ENCODE measurements at places on chromosomes 1 and 21. TPM values are rescaled to one million over a fixed set of nuclear protein-coding genes. Genes with fewer than 3 reads are reported as not detected.

The KLF17 gene
- total RNA-seq, result not detected

The GBP2 gene
- total RNA-seq, result 219 TPM

The ORC1 gene
- 0.33 TPM for total RNA-seq

The OR11L1 gene
- total RNA-seq, result not detected

The ATP6V1G3 gene
- not detected for total RNA-seq

The CFAP74 gene
- 0.29 TPM for total RNA-seq

The PRAMEF26 gene
- not detected for total RNA-seq

The MEX3A gene
- 1.3 TPM for total RNA-seq

- DNase-seq, result no peak
These were observed 99.2 kb upstream of the MROH9 start for GRCh38 chr1:170836141-170836540.

DNA sequence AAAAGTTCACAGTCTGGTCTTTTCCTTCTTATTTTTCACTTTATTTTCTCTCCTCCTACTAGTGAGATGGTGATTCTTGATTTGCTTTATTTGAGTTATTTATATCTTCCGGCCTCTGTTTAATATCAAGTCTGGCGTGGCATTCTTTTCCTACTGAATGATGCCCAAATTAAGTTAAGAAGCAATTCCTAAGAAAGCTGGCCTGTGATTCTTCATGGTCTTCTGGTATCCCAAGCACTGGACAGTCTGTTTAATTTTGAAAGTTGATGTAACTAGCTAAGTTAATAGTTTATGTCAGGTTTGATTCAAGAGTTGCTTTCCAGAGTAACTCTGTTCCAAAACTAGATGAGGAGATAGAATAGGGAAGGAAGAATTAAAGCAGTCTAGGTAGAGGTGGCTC is 9.2 kb upstream of the ENAH start:
- no peak for DNase-seq

DNA sequence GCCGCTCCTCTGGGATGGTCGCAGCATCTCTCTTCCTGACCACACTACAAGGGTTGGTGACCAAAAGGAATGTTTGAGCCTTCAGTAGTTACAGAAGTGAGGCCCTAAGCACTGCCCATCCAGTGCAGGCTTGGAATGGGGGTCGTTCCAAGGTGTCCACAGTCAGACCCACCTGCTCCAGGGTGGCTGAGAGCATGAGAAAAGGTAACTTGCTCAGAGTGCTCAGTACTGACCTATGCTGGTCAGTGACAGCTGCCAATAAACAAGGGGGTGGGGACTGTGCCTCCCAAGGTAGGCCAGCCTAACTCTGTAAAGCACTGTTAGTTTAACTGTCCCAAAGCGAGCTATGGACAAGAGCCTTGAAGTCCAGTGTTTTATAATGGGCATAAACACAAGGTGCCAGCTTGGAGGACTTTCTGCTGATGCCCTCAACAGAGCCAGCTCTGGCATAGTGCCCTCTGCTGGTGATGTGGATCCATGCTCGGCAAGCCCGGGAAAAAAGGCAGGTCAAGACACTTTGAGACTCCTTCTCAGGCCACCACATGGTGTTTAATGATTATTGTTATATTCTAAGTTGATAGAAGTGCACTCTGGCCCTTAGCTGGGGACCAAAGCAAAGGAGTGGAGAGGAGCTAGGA is 78.1 kb upstream of the DNAH14 start:
- peak; percentile 61 for DNase-seq

DNA sequence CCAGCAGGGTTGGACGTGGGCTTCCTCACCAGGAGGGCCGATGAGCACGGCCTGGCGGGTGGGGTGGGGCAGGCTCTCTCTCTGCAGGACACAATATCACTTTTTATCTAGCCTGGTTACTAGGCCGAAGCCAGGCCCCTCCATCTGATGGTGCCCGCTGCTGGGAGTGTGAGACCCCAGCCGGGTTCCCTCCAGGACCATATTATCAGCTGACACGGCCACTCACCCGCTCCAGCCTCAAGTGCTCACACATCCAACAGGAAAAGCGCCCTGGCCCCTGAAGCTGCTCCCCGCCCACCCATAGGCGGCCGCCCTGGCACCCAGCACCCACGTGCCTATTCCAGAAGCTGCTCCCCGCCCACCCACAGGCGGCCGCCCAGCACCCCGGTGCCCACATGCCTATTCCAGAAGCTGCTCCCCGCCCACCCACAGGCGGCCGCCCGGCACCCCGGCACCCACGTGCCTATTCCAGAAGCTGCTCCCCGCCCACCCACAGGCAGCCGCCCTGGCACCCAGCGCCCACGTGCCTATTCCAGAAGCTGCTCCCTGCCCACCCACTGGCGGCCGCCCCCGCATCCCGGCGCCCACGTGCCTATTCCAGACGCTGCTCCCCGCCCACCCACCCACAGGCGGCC is 5.0 kb downstream of the SLC19A1 start:
- DNase-seq, result no peak

- DNase-seq, result no peak
These were observed 14.0 kb upstream of the LIN9 start for GRCh38 chr1:226322986-226323385.

GRCh38 chr1:9086796-9087195 is 17.4 kb upstream of the SLC2A5 start:
- DNase-seq, result no peak

DNA sequence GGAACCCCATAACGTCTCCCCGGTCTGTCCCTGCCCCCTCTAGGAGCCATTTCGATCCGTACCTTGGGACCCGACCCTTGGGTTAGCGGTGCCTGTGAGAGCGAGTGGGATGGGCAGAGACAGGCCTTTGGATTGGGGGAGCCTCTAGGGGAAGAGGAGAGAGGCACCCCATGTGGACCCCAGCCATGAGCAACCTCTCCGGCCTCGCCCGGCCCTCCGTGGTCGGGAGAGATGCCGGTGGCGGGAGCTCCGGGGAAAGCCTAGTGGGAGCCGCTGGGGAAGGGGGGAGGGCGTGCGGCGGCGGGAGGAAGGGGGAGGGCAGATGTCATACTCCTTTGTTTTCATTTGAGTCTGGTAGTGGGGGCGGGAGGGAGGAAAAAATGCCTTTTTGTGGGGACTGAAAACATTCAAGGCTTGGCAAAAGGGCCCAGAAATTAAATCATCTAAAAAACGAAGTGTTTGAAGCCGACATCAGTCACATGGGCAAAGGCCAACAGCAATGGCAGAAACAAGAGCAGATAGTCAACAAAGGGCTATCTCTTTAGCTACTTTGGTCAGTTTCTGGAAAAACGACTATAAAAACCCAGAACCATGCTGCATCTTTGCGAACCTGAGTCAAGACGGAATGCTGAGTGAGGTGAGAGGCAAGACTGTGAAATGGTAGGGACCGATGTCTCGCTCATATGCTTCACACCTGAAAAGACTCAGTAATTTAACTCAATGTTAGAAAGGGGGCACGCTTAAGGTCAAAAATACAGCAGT is 758 bp downstream of the PTBP2 start:
- peak; percentile 50 for DNase-seq

DNA sequence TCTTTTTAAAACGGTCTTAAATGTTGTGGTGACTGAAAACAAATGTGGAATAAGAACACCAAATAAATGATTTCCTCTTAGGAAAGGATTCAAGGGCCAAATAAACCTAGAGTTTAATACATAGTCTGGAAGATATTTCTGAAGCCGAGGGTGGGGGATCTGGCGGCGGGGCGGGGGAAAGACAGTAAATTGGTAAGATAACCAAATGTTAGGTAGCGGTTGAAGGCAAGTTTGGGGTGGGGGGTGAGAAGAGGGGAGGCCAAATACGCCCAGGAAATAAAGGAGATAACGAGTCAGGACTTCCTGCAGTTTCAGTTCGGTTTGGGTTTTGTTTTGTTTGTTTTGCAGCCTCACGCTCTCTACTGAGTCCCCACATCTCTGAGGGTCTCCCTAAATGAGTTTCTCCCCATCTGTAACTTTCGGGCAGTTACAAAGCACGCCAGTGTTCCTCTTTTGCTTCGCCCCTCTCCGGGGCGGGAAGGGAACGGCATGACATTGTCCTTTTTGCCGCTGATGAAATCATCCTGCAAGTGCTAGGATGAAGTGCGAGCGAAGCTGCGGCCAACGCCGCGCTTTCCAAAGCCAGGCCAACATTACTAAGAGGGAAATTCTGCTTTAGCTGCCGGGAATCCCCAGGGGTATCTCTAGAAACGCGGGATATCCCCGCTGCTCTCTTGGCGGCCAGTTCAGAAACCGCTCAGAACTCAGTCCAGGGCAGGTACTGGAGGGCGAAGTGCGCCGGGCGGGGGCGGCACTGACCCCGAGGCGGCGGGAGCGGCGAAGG is 844 bp downstream of the NIBAN1 start:
- no peak for DNase-seq

- DNase-seq, result no peak
These were observed 99.1 kb downstream of the MT1HL1 start for GRCh38 chr1:236904892-236905741.

GRCh38 chr1:111489604-111490003 is 13.8 kb downstream of the ADORA3 start:
- no peak for DNase-seq

- DNase-seq, result no peak
These were observed 52.3 kb downstream of the ITPKB start for GRCh38 chr1:226686440-226687425.

- no peak for DNase-seq
These were observed 516.1 kb downstream of the OMA1 start for GRCh38 chr1:58030456-58030855.

- no peak for DNase-seq
These were observed 29.8 kb downstream of the RCSD1 start for GRCh38 chr1:167659881-167660280.

DNA sequence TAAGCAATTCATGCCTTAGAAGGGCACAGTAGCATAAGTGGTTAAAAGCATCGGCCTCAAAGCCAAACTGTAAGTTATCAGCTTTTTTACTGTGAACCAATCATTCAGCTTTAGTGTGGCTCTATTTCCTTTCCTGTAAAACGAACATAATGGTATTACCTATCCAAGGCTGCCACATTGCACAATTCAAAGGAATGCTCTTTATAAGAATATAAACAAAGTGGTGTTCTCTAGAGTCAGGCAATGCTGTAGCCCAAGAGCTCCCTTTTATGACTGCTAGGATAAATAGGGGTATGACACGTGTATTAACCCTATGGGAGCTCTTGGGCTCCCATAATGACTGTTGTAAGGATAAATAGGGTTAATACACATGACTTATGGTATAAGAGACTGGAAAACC is 25.4 kb downstream of the INTS7 start:
- DNase-seq, result no peak

GRCh38 chr21:45469273-45470086 is 64.5 kb downstream of the COL18A1 start:
- no peak for DNase-seq

DNA sequence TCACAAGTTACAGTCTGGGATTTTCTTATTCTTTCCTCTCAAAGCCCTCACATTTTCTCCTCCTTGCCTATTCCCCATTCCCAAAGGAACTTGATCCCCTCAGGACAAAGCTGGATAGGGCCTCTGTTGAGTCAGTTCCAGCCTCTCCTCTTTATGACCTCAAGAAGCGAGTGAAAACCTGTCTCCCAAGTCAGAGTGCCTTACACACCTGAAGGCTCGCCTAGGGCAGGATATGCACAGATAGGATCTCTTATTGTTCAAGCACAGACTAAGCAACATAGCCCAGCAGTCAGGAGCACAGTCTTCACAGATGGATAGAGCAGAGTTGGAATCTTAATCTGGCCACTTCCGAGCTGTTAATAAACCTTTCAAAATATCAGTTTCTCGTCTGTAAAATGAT is 60.8 kb upstream of the PRRC2C start:
- DNase-seq, result no peak

GRCh38 chr1:182493063-182493462 is 43.1 kb downstream of the RGSL1 start:
- no peak for DNase-seq

- no peak for DNase-seq
These were observed 74.8 kb downstream of the SIK1 start for GRCh38 chr21:43352154-43352537.

DNA sequence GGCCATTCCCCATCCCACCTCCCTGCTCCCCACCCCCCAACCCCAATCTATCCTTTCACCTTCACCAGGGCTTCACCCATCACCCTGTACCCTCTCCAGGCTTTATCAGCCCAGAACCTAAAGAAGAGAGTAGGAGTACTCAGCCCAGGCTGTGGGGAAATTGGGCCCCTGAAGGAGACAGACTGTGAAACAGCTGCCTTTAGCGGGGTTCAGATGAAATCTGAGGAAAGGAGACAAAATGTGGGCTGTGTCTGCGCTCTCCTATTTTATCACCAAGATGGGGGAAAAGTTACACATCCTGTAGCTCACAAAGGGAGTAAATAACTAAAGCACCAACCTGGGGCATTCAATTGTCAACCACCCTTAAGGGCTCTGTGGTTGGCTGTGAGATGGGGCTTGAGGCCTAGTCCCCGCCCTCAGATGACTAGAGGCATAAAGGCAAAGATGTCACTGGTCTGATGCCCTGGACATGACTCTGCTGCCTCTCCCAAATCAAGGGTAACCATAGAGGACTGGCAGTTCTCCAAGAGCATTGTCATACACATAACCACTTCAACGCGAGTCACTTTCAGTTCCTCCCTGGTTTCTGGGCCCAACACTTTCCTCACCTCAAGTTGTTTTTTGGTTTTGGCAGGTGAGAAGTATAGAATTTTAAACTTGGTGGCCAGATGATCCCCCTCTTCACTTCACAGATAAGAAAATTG is 30.0 kb downstream of the SLC27A3 start:
- no peak for DNase-seq

DNA sequence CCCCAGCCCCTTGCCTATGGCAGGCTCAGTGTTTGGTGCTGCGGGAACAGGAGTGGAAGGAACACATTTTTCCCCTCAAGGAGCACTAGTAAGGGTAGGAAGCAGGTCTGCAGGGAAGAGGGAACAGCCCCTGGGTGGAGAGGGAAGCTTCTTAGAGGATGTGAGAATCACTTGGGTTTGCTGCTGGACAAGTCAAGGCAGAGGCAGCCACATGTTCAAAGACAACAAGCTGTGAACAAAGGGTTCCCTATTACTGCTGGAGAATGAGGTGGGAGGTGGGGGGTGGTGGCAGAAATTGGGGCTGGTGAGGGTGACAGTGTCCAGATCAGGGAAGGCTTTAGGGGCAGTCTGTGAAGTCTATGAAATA is 24.8 kb upstream of the CITED4 start:
- DNase-seq, result no peak

GRCh38 chr1:3233031-3233430 is 164.0 kb downstream of the PRDM16 start:
- no peak for DNase-seq

GRCh38 chr1:75392278-75392677 is 218.6 kb downstream of the SLC44A5 start:
- no peak for DNase-seq

DNA sequence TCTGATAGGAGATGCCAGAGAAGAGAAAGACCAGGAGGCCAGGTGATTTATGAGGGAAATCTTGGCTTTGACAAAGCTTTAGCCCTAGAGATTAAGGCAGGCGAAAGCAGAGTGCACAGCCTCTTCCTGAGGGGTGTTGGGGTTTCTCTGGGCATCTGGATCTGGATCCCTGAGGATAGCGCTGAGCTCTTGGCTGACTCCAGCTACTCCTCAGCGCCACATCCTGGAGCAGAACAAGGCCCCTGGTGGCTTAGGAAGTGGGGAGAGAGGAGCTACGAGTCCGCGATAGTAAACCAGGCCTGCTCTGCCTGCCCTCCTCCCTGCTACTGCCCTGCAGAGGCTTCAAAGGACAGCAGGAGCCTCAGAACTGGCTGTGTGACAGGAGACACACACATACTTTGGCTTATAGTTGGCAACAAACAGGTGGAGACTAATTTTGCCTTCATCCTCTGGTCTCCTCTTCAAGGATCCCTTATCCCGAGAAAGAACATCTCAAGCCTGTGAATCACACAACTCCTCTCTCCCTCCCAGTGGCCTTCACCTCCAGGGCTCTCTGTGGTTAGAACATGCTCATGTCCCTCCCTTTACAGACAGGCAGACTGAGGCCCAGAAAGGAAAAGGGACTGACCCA is 66.9 kb downstream of the TRABD2B start:
- no peak for DNase-seq

Measured in breast epithelium (tissue), 4 donors.